ENCODE measurements at places on chromosomes 7 and 10.

- no peak for DNase-seq
These were observed 26.7 kb downstream of the ABCB5 start for GRCh38 chr7:20642166-20642565.

- DNase-seq, result no peak
These were observed 68.1 kb upstream of the LEP start for GRCh38 chr7:128172963-128173362.

- DNase-seq, result no peak
These were observed 73.0 kb upstream of the CABCOCO1 start for GRCh38 chr10:61589547-61590243.

GRCh38 chr7:117153016-117153545 lies 169.8 kb downstream of the WNT2 start:
- no peak for DNase-seq

DNA sequence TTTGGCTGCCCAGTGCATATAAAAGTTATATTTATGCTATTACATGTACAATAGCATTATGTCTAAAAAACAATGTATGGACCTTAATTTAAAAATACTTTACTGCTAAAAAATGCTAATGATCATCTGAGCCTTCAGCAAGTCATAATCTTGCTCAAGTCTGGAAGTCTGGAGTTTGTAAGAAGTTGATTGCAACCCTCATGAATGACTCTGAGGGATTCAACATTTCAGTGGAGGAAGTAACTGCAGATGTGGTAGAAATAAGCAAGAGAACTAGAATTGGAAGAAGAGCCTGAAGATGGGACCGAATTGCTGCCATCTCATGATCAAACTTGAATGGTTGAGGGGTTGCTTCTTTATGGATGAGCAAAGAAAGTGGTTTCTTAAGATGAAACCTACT lies 13.0 kb upstream of the ADAMTS14 start:
- DNase-seq, result no peak

GRCh38 chr10:122390271-122390670 lies 15.8 kb downstream of the PLEKHA1 start:
- DNase-seq, result no peak

DNA sequence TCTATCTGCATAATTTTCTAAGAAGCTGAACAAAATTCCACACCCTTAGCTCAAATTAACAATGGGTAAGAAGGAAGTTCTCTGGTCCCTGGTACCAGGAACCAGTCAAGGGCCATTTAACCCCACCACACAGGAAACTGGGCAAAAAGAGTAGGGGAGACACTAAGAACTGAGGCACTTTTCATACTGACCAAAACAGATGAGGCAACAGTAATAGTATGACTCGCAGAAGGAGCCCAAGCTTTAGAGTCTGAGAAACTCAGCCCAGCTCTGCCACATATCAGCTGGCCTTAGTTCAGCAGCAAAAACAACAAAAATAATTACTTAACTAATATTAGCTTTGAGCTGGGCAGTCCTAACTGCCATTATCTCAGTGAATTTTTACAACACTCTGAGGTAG lies 221.2 kb downstream of the FAM107B start:
- peak; percentile 71 for DNase-seq

- no peak for DNase-seq
These were observed 12.4 kb downstream of the GDF2 start for GRCh38 chr10:47334466-47335295.

DNA sequence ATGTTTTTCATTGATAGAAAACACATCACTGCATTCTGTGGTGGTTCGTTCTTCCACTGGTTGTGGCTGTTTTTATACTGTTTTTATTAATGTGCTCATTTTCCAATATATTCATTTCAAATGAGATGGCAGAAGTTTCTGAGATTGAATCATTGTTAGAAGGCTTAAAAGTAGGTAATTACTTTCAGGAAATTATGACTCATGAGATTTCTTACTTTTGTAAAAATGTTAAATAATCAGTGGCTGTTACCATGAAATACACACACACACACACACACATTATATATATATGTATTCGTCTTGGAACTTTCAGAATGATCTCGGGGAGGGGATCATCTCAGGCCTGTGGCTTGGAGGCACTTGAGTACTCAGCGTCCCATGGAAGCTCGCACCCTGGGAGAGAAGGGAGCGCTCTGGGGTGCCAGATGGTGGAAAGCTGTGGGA lies 66.1 kb downstream of the ZMYND11 start:
- no peak for DNase-seq
